ENCODE measurements at places on chromosomes 2 and 18.

DNA sequence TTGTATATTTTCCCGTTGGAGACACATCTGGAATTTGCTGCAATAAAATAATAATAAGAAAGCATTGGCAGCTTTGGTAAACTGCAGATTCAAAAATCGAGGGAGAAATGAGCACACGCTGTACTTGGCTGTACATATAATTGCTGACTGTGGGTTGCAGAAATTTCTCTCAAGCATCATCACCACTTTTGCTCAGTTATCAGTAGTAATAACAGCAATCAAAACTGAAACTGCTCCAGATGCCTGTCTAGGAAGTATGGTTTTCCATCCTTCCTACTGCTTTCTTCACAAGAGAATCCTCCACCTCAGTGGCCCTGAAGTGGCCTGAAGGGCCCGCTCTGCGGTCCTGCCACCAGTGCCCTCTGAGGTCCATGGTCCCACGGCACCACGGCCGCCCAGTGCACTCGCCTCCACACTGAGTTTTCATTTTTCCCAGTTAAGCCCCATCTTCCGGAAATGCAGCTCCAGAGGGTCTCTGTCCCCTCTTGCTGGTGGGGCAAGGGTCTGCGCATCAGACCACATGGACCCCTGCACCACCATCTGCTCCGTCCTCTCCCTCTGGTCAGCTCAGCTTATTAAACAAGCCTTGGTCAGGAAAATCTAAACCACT lies 3.9 kb downstream of the DUSP28 start:
- no peak for DNase-seq

GRCh38 chr18:12121175-12122042 lies 27.8 kb downstream of the ANKRD62 start:
- no peak for DNase-seq

- no peak for DNase-seq
Observed at GRCh38 chr18:46220116-46220515, 115.9 kb downstream of the HAUS1 start.

GRCh38 chr2:239307921-239308613 lies 92.8 kb downstream of the HDAC4 start:
- no peak for DNase-seq

DNA sequence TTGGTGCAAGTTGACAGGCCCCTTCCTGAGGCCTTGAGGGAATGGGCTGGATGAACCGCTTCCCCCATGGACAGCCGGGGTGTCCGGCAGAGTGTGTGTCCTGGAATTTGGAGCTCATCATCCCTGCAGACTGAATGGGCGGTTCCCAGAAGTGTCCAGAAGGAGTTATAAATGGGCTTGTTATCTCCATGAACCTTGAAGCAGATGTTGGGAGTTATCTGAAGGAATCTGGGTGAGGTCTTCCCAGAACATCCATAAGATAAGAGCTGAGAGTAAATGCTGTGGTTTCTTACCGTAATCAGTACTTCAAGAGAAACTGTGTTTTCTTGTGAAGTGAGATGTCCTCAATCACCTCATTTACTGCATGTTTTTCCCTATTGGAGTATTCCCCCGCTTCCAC lies 21.1 kb downstream of the PLB1 start:
- no peak for DNase-seq

GRCh38 chr2:105416156-105416555 lies 17.3 kb upstream of the FHL2 start:
- no peak for DNase-seq

DNA sequence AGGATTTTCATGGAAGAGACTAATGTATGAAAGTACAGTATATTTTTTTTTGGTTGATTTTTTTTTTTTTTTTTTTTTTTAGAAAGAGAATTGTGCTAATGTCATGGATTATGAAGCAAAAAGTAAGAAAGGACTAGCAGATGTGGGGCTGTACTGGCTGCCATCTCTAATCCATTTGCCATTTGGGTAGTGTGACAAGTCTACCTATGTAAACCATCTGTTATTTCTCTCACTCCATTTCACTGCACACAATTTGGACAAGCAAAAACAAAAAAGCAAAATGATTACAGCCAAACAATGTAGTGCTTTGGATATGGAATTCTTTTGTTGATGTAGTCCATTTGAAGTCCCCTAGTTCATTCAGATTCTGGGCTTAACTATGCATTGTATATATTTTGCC lies 1355.4 kb downstream of the LRP1B start:
- no peak for DNase-seq

GRCh38 chr2:233349005-233349998 lies 5.0 kb upstream of the DGKD start:
- no peak for DNase-seq

- no peak for DNase-seq
Observed at GRCh38 chr18:59941331-59941730, 41.5 kb downstream of the PMAIP1 start.

GRCh38 chr2:215507836-215508235 lies 72.0 kb upstream of the FN1 start:
- DNase-seq = no peak

DNA sequence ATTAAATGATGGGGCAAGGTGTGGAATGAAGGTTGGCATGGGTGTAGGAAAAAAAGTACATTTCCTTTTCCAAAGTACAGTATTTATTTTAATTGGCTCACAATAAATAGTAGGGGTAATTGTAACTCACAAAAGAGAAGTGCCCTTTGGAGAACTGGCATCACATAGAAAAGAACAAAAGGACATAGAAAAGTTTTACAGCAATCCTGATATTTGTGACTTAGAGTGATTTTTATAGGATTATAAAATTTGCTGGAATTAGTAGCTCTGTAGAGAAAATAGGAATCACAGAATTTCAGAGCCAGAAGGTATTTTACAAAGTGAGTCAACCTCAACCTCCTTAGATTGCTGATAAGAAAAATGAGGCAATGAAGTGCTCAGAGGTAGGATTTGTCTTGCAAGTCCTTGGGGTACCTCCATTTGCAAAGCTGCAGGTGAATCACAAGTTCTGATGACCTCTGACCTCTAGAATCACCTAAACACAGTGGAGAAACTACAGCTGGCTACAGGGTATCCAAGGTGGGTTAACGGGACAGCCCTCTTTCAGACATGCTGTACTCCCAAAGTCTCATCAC lies 133.6 kb downstream of the SOCS6 start:
- DNase-seq = no peak

- DNase-seq = no peak
Observed at GRCh38 chr18:51811883-51812282, 528.1 kb upstream of the DCC start.
